K562 (cell line): ENCODE measurements at places on chromosomes 13 and 19. TPM values are rescaled to one million over a fixed set of nuclear protein-coding genes. Genes with fewer than 3 reads are reported as not detected.

POU2F2 gene
- total RNA-seq = 0.56 and 0.60 TPM in 2 replicates

DNA sequence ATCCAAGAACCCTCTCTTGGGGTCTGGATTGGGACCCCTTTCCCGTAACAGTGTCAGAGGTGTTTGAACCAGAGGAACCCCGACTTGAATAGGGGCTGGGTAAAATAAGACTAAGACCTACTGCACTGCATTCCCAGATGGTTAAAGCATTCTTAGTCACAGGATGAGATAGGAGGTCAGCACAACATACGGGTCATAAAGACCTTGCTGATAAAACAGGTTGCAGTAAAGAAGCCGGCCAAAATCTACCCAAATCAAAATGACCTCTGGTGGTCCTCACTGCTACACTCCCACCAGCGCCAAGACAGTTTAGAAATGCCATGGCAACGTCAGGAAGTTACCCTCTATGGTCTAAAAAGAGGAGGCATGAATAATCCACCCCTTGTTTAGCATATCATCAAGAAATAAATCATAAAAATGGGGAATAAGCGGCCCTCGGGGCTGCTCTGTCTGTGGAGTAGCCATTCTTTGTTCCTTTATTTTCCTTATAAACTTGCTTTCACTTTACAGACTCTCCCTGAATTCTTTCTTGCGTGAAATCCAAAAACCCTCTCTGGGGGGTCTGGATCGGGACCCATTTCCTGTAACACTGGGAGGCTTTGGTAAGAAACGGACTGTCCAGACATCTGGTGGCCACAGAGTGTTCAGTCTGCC is 4.4 kb upstream of the SIN3B start:
- no peak overlapping the region for H3K27ac ChIP-seq
- no peak for DNase-seq
- H3K36me3 ChIP-seq = no peaks in the 10 kb centered on the region
- H3K4me1 ChIP-seq = peaks cover 12% of the 10 kb centered on the region

PSG3 gene
- total RNA-seq = not detected in 2 replicates

- no peaks in the 10 kb centered on the region for H3K36me3 ChIP-seq
- H3K4me1 ChIP-seq = no peaks in the 10 kb centered on the region
- no peak overlapping the region for H3K27ac ChIP-seq
- H3K27me3 ChIP-seq = no peaks in the 10 kb centered on the region
- DNase-seq = no peak
Observed at GRCh38 chr13:37094099-37094498, 11.4 kb downstream of the CSNK1A1L start.

- no peak overlapping the region for H3K4me3 ChIP-seq
- no peak overlapping the region for H3K27ac ChIP-seq
- no peaks in the 10 kb centered on the region for H3K4me1 ChIP-seq
- DNase-seq = no peak
- H3K27me3 ChIP-seq = no peaks in the 10 kb centered on the region
Observed at GRCh38 chr13:58620176-58620575, 988.6 kb downstream of the PCDH17 start.

DNA sequence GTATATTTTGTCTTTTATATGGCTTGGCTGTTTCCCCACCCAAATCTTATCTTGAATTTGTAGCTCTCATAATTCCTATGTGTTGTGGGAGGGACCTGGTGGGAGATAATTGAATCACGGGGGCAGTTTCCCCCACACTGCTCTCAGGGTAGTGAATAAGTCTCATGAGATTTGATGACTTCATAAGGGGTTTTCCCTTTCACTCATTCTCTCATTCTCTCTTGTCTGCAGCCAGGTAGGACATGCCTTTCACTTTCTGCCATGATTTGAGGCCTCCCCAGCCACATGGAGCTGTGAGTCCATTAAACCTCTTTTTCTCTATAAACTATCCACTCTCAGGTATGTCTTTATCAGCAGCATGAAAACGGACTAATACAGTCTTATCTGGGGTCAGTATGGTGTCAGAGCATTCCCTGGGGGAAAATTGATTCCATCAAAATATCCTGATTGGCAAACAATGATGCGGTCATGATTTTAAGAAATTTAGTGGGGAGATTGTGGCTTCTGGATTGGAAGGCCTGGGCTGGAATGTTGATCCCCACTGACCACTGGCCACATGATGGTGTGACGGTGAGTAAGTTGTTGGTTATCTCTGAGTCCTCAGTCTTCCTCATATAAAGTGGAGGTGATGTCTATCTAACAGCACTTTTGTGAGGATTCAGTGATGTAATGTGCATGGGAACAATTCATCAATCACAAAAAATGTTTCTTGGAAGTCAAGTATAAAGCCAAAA is 27.5 kb upstream of the ANKRD10 start:
- H3K27me3 ChIP-seq = no peaks in the 10 kb centered on the region
- no peak overlapping the region for H3K4me3 ChIP-seq
- peaks cover 7% of the 10 kb centered on the region for H3K4me1 ChIP-seq
- no peaks in the 10 kb centered on the region for H3K36me3 ChIP-seq
